Suprapubic skin (tissue), 4 donors: ENCODE measurements at places on chromosomes 4 and X.

DNA sequence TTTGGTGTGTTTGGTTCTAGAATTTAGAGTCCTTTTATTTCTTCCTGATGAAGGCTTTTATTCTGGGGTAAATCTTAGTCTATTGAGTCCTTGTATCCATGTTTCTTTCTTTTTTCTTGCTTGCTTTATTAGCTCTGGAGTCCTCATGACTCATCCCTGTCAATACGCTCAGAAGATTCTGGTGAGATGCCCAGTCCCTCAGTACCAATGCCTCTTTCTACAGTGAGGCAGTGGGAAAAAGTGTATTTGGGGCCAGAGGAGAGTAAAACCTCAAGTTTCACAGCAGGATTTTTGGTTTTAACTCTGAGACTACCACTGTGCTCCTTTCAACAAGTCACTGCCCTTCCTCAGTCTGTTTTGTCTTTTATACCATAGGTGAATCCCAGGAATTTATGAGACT, 368.0 kb downstream of the GBA3 start:
- no peak overlapping the region for H3K4me3 ChIP-seq
- no peak for DNase-seq
- no peaks in the 10 kb centered on the region for H3K4me1 ChIP-seq
- H3K36me3 ChIP-seq, result no peaks in the 10 kb centered on the region

- no peaks in the 10 kb centered on the region for H3K27me3 ChIP-seq
- no peaks in the 10 kb centered on the region for H3K4me1 ChIP-seq
- no peaks in the 10 kb centered on the region for H3K36me3 ChIP-seq
- no peak overlapping the region for H3K4me3 ChIP-seq
- no peak for DNase-seq
These were observed 3.5 kb downstream of the SH3KBP1 start for GRCh38 chrX:19883878-19884277.

GRCh38 chrX:12390301-12390700, 252.0 kb downstream of the FRMPD4 start:
- no peaks in the 10 kb centered on the region for H3K36me3 ChIP-seq
- no peaks in the 10 kb centered on the region for H3K27me3 ChIP-seq
- no peak for DNase-seq
- no peak overlapping the region for H3K4me3 ChIP-seq

GRCh38 chr4:156901871-156902270, 69.7 kb downstream of the PDGFC start:
- no peak for DNase-seq
- no peaks in the 10 kb centered on the region for H3K27me3 ChIP-seq
- peaks cover 15% of the 10 kb centered on the region for H3K4me1 ChIP-seq
- no peak overlapping the region for H3K4me3 ChIP-seq

- no peak for DNase-seq
- H3K27ac ChIP-seq, result no peak overlapping the region
- no peak overlapping the region for H3K4me3 ChIP-seq
- no peaks in the 10 kb centered on the region for H3K4me1 ChIP-seq
- no peaks in the 10 kb centered on the region for H3K27me3 ChIP-seq
These were observed 30.4 kb downstream of the DCLK2 start for GRCh38 chr4:150108691-150109090.

- no peak overlapping the region for H3K4me3 ChIP-seq
- no peak overlapping the region for H3K27ac ChIP-seq
- no peaks in the 10 kb centered on the region for H3K36me3 ChIP-seq
- no peaks in the 10 kb centered on the region for H3K4me1 ChIP-seq
- H3K27me3 ChIP-seq, result no peaks in the 10 kb centered on the region
- no peak for DNase-seq
These were observed 133.6 kb upstream of the FAM9C start for GRCh38 chrX:13177921-13178566.

DNA sequence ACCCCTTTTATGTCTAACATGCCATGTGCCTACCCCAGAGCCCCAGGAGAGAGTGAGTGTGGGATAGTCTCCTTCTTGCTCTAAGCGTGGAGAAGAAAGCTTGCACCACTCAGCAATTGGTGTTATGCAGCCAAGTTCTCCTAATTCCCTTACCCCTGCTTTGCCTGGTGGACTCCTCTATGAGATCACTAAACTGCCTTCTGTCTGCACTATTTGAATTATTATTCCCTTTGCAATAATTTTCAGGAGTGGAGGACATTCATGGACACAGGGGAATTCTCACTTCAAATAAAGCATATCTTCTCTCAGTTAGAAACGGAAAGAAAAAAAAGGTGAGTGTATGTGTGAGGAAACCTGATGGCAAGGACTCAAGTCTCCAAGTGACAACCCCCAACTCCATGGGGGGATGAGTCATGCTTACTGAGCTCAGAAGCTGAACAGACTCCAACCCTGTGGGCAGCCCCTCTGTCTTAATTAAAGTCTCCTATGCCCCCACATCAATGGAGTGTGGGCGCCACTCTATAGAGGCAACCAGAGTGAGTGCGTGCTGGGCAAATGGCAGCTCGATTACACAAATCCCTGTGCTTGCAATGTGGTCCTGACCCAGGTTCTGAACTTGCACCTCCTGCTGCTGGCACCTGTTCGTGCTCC, 381.9 kb downstream of the RAB28 start:
- DNase-seq, result no peak
- no peaks in the 10 kb centered on the region for H3K27me3 ChIP-seq
- H3K4me3 ChIP-seq, result no peak overlapping the region
- H3K4me1 ChIP-seq, result no peaks in the 10 kb centered on the region
- H3K36me3 ChIP-seq, result no peaks in the 10 kb centered on the region

DNA sequence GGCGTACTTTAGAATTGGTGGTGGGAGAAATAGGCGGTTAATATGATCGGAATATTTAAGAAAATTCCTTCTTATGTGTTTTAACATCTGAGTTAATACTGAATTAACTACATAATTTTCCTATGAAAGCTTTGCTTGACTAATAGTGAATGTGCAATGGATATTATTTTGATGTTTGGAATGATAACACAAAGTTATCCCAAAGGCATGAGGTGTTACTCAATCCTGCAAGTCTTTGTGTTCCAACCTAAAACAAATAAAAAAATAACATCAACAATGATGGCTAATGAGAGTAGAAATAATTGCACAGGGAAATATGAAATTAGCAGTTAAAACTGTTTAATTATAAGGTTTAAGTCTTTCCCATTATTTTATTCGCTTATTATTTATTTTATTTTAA, 183.6 kb upstream of the ARSJ start:
- H3K27ac ChIP-seq, result no peak overlapping the region
- DNase-seq, result no peak
- no peaks in the 10 kb centered on the region for H3K36me3 ChIP-seq
- H3K27me3 ChIP-seq, result no peaks in the 10 kb centered on the region
- no peaks in the 10 kb centered on the region for H3K4me1 ChIP-seq

GRCh38 chr4:185244763-185245162, 35.4 kb downstream of the SNX25 start:
- H3K27me3 ChIP-seq, result no peaks in the 10 kb centered on the region
- H3K27ac ChIP-seq, result no peak overlapping the region
- H3K4me3 ChIP-seq, result no peak overlapping the region
- H3K36me3 ChIP-seq, result no peaks in the 10 kb centered on the region
- peaks cover 7% of the 10 kb centered on the region for H3K4me1 ChIP-seq
- DNase-seq, result no peak

- H3K27ac ChIP-seq, result no peak overlapping the region
- H3K4me1 ChIP-seq, result no peaks in the 10 kb centered on the region
- H3K4me3 ChIP-seq, result no peak overlapping the region
- no peaks in the 10 kb centered on the region for H3K27me3 ChIP-seq
- no peak for DNase-seq
These were observed 658.7 kb upstream of the EPHA5 start for GRCh38 chr4:66328803-66329574.

- DNase-seq, result no peak
- H3K27ac ChIP-seq, result no peak overlapping the region
These were observed 907.7 kb downstream of the RAB28 start for GRCh38 chr4:12576409-12576808.

- H3K27ac ChIP-seq, result no peak overlapping the region
- H3K4me3 ChIP-seq, result no peak overlapping the region
- no peaks in the 10 kb centered on the region for H3K36me3 ChIP-seq
- no peak for DNase-seq
These were observed 16.4 kb upstream of the NKRF start for GRCh38 chrX:119622356-119623232.

- no peak for DNase-seq
- H3K4me1 ChIP-seq, result no peaks in the 10 kb centered on the region
- no peaks in the 10 kb centered on the region for H3K36me3 ChIP-seq
- no peaks in the 10 kb centered on the region for H3K27me3 ChIP-seq
These were observed 24.8 kb upstream of the GUCY1B1 start for GRCh38 chr4:155734065-155734464.

DNA sequence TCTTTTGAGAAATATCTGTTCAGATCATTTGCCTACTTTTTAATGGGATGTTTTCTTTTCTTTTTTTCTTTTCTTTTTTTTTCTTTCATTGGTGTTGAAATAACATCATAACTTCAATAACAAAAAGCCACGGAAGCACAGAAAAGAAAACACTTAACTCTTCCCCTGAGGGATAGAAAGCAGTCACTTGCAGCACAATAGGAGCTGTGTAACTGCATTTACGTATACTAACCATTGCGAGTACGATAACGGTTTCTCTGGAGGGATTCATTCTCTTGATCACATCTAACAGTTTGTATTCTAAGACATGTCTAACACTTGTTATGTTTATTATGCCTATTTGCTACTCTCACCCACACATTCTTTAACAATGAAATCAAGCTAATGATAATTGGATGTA, 27.3 kb downstream of the C4orf46 start:
- no peaks in the 10 kb centered on the region for H3K36me3 ChIP-seq
- no peak for DNase-seq
- no peak overlapping the region for H3K27ac ChIP-seq

- H3K4me3 ChIP-seq, result no peak overlapping the region
- no peaks in the 10 kb centered on the region for H3K36me3 ChIP-seq
- H3K4me1 ChIP-seq, result no peaks in the 10 kb centered on the region
- DNase-seq, result no peak
- H3K27me3 ChIP-seq, result no peaks in the 10 kb centered on the region
These were observed 28.6 kb upstream of the INPP4B start for GRCh38 chr4:142874684-142875083.

DNA sequence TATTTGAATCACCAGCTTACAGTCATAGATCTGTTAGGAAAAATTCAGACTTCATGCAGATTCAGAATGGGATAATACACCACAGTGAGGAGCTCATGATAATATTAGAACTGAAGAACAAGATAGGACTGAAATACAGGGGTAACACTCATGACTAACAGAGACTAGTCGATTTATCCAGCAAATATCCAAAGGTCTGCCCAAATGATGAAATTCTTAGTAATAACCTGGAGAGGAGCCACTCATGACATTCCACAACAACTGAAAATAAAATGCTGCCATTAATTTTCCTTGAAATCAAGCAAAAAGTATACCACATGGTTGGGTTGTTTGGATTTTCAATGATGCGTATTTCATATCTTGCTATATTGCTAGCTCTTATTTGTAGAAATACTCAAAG, 903.7 kb upstream of the ADGRL3 start:
- no peaks in the 10 kb centered on the region for H3K4me1 ChIP-seq
- no peak overlapping the region for H3K4me3 ChIP-seq
- no peaks in the 10 kb centered on the region for H3K27me3 ChIP-seq
- no peak overlapping the region for H3K27ac ChIP-seq
- H3K36me3 ChIP-seq, result no peaks in the 10 kb centered on the region
- no peak for DNase-seq

- peaks cover 11% of the 10 kb centered on the region for H3K4me1 ChIP-seq
- no peak for DNase-seq
- H3K27ac ChIP-seq, result peak overlapping the region; percentile 84
- H3K36me3 ChIP-seq, result no peaks in the 10 kb centered on the region
These were observed 871 bp upstream of the HPGD start for GRCh38 chr4:174523025-174523693.

- H3K36me3 ChIP-seq, result no peaks in the 10 kb centered on the region
- DNase-seq, result no peak
- no peak overlapping the region for H3K27ac ChIP-seq
These were observed 8.3 kb upstream of the RAP2C start for GRCh38 chrX:132227383-132228112.

DNA sequence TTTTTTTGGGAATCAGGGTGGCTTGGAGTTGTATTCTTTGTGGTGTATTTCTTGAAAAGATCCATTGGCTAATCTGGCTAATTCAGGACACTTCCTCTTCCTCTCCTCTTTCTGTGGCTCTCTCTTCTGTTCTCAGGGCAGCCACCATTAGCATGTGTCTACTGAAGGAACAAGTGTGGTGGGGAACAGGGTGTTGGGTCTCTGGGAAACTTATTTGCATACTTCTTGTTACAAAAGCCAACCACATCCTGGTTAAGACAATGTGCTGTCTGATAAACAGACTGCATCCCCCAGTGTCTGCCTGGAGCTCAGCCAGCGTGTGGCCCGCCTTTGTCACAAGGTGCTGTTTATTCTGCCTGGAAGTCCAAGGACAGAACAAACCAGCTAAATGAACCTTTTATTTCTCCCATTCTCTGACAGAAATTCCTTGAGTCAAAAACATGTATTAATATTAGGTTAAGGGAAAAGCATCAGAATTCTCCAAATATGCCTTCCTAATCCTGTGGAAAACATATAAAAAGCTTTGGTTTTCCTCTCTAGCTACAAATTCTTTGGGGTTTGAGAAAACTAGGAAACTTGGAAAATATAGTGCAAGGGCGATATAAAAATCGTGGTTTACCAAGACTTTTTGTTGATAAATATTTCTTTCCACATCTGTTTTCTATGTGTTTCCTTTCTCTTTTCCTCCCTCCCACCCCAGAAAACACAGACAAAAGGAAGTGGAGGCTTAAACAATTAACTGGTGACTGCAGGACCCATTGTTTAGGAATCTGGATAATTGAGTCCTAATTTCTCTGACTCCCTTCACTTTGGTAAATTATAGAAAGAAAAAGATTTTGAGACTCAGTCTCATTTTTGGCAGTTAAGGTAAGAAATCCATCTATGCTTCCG, 203.6 kb downstream of the SPRY1 start:
- no peaks in the 10 kb centered on the region for H3K27me3 ChIP-seq
- H3K4me3 ChIP-seq, result no peak overlapping the region
- H3K27ac ChIP-seq, result peak overlapping the region; percentile 64
- no peaks in the 10 kb centered on the region for H3K36me3 ChIP-seq

GRCh38 chr4:73341454-73341853, 62.6 kb upstream of the ALB start:
- no peak for DNase-seq
- no peak overlapping the region for H3K4me3 ChIP-seq
- H3K36me3 ChIP-seq, result no peaks in the 10 kb centered on the region
- no peaks in the 10 kb centered on the region for H3K4me1 ChIP-seq

DNA sequence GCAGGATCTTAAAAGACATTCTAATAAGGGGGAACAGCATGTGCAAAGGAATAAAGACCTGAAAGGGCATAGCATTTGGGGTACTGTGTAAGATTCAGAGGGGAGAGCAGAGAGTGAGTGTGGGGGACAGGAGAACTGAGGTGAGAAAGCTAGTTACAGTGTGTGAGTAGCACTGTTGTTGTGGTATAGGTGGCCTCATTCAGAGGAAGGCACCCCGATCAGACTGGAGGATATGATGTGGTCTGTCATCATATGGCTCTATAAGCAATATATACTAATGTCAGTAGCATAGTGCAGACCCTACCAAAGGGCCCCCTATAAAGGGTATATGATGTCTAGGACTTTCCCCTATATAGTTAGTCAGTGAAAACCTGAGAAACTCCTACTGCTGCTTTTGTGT, 175.8 kb downstream of the FMR1NB start:
- no peaks in the 10 kb centered on the region for H3K36me3 ChIP-seq
- no peak overlapping the region for H3K27ac ChIP-seq
- no peaks in the 10 kb centered on the region for H3K4me1 ChIP-seq
- H3K27me3 ChIP-seq, result no peaks in the 10 kb centered on the region
- no peak overlapping the region for H3K4me3 ChIP-seq
